Endodermal cell (in vitro differentiated cells): ENCODE measurements at places on chromosomes 3 and 15.

DNA sequence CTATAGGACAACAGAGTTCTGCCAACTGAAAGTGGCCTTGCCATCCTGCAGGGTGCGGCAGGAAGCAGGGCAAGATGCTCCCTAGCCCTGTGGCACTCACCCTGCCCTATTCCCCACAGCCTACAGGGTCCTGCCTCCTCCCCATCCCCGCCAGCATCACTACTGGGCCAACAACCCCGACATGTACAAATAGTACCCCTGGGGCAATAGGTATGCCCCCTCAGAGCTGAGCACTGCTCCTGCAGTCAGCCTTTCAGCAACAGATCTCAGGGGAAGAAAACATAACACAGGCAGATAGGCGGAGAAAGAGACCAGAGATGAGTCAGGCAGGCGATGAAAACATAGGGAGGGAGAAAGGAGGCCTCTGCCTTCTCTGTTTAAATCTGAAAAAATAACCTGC is 74.7 kb downstream of the XXYLT1 start:
- peak; percentile 43 for DNase-seq

DNA sequence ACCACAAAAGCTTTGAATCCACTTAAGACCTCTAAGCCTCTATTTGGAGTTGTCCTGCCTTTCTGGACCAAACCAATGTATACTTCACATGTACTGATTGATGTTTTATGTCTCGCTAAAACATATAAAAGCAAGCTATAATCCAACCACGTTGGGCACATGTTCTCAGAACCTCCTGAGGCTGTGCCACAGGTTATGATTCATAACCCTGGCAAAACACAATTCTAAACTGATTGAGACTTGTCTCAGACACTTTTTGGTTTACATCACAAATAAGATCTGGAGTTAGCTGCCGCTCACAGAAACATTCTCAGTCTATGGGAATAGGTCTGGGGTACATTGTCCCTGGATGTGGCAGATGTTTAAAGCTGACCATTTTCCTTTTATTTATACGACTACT is 53.4 kb upstream of the EPHA6 start:
- DNase-seq: no peak

DNA sequence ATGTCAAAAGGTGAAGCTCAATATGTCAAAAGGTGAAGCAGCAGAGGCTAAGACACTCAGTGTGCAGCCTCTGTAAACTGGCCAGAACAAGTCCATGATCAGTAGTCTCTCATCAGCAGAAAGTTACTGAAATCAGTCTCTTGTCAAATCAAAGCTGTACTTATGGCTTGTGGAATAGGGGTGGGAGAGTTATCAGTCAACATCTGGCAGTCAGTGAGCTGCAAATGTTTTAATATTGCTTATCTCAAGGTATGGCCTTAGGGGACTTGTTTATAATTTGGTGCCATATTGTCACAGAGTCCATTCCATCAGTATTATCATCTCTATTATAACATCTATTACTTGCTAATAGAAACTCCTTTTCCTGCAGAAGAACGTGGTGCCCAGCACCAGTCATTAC is 14.9 kb upstream of the WDR49 start:
- DNase-seq: no peak

DNA sequence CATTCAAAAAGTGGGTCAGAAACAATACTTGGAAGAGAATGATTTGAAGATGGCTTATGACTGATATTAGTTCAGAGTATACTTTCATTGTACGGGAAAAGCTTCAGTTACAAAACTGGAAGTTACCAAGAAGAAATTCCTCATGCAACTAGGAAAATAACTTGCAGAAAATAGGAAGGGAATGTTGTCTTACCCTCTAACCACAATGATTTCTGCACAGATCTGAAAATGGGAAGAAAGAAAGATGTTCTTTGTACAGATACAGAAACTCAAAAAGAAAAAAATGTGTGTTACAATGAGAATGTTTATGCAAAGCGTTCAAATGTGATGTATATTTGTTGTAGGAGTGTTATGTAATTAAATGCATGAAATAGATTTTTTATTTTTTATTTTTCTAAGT is 3.7 kb downstream of the ZNF280D start:
- no peak for DNase-seq

- DNase-seq: no peak
Observed at GRCh38 chr3:17075907-17076306, 191.2 kb downstream of the PLCL2 start.

- DNase-seq: no peak
Observed at GRCh38 chr3:37741644-37742043, 120.0 kb upstream of the CTDSPL start.

DNA sequence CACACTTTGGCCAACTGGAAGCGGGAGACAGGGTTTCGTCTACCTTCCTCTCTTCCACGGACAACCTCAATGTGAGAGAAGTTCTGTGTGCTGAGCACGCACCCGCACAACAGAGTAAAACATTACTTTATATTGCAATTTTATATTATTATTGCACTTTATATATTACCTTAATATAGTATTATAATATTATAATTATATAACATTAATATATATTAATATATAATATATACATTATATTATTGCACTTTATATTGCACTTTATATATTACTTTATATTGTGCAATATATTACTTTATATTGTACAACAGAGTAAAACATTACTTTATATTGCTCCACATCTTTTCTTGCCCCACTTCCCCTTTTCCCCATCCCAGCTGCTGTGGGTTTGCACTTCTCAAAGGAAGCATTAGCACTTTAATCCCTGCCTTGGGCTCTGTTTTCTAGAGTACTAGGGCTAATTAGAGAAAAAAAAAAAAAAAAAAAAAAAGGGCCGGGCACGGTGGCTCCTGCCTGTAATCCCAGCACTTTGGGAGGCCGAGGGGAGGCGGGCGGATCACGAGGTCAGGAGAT is 76.4 kb upstream of the SLC4A7 start:
- no peak for DNase-seq

- DNase-seq: no peak
Observed at GRCh38 chr3:29332195-29332637, 51.3 kb downstream of the RBMS3 start.

DNA sequence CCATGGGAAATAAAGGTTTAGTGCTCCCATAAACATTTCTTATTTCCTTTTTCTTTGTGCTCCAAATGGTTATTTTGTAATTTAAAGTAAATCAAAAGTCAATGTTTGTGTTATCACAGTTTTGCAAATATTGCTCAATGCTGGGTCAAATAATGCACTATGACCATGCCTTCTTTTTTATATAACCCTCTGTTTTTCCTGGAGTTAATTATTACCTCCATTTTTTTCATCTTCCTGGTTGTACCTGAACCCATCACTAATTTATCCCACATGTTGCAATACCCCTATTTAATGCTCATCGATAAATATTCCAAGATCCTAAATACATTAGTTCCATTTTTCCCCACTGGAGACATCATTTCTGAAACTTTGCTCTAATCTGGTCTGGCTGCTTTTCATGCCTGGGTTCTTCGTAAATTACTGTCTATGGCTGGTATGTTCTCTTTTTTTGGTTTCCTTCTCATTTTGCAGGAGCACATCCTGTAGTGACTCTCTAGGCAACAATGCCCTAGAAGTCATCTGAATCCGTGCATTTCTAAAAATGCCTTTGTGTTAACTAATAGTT is 66.4 kb downstream of the OXNAD1 start:
- DNase-seq: no peak

DNA sequence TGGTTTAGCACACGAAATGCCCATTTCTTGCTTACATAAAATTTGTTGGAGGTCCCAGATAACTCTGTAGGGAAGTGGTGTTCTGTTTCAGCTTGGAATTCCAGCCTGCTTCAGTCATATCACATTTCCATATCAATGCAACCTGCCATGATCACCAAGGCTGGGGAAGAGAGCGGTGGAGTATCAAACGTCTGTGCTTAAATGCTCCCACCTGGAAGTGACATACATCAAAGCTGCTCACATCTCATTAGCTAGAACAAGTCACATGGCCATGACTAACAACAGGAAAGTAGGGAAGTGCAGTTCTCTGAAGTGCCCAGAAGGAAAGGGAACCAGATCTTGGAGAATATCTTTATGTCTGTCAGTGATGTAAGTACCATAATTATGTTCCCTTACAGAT is 130.2 kb upstream of the CFAP20DC start:
- DNase-seq: peak; percentile 54

GRCh38 chr15:51766341-51766740 is 14.9 kb downstream of the TMOD2 start:
- DNase-seq: no peak

DNA sequence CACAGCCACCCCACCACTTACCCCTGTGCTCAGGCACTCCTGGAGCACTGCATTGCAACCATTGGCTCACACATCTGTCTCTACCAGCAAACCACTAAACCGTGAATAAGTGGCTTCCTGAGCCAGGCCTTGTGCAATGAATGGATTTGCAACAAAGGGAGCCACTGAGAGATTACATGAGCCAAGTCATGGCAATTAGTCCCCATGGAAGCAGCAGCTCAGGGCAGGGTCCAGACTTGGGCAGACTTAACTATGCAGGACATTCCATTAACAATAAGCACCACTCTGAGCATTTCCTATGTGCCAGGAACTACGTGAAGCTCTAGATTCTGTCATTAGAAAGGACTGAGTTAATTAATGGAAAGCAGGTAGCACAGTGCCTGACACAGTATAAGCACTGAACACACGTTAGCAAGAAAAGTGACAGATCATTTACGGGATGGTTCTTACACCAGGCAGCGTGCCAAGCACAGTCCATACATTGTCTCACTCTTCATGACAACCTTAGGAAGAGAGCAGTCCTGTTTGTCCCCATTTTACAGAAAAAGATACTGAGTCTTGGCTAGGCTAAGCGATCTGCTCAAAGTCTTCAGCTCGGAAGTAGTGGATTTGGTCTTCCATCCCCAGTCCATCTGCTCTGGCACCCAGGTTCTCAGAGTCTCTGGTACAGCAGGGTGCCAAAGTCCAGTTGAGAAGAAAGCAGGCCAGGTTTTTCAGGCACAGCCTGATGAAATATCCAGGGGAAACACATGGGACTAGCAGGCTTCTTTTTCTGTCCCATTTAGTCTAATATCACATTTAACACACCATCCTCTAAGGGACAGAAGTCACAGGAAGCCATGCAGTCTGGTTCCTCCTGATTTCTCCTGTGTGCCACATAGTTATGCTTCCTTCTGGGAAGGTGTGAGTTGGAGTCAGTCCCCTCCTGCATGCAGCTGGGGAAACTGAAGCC is 44.1 kb downstream of the LIPC start:
- no peak for DNase-seq

GRCh38 chr3:142884531-142884930 is 4.4 kb downstream of the PCOLCE2 start:
- DNase-seq: no peak

- DNase-seq: peak; percentile 88
Observed at GRCh38 chr3:98612587-98612986, 19.2 kb upstream of the CPOX start.

GRCh38 chr3:63557912-63558311 is 94.6 kb upstream of the SNTN start:
- no peak for DNase-seq

GRCh38 chr15:69782809-69783208 is 314.9 kb downstream of the TLE3 start:
- no peak for DNase-seq
